ENCODE measurements at places on chromosomes 16 and 17.

- no peak overlapping the region for H3K27ac ChIP-seq
- H3K4me3 ChIP-seq: no peak overlapping the region
- H3K27me3 ChIP-seq: no peaks in the 10 kb centered on the region
- no peak for DNase-seq
- H3K4me1 ChIP-seq: no peaks in the 10 kb centered on the region
- H3K36me3 ChIP-seq: no peaks in the 10 kb centered on the region
Measured at GRCh38 chr17:3788200-3788599, 12.8 kb downstream of the ITGAE start.

DNA sequence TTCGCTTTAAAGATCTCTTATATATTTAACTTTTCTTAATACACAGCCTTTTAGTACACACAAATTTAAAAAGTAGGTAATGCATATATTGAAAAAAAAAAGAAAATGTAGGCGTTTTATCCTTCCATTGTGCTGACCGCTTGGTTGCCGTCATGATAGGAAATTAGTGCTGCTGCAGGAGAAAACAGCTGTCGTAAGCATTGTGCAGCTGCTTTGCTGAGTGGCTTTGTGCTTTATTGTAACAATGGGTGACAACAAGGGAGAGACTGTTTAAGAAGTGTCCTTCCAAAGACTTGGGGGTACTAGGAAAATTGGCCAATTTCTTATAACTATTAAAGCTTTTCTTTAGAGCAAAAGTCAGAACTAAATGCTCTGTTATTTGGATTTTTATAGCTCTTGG is 5.0 kb downstream of the HERPUD1 start:
- H3K4me3 ChIP-seq: no peak overlapping the region
- H3K36me3 ChIP-seq: no peaks in the 10 kb centered on the region
- DNase-seq: no peak
- H3K27me3 ChIP-seq: no peaks in the 10 kb centered on the region
- H3K27ac ChIP-seq: no peak overlapping the region

- peak; percentile 87 for DNase-seq
- H3K4me3 ChIP-seq: peak within 1 kb of the TSS; percentile 69
- no peak within 1 kb of the TSS for H3K27ac ChIP-seq
- peaks cover 31% of the 10 kb centered on the region for H3K4me1 ChIP-seq
- peaks cover 11% of the 10 kb centered on the region for H3K27me3 ChIP-seq
- H3K36me3 ChIP-seq: no peaks in the 10 kb centered on the region
Measured at GRCh38 chr17:76710863-76711611, at the start of gene MXRA7. MXRA7 (minus strand) TSS chr17:76710965; CDS start chr17:76710946, 19 bp downstream.

DNA sequence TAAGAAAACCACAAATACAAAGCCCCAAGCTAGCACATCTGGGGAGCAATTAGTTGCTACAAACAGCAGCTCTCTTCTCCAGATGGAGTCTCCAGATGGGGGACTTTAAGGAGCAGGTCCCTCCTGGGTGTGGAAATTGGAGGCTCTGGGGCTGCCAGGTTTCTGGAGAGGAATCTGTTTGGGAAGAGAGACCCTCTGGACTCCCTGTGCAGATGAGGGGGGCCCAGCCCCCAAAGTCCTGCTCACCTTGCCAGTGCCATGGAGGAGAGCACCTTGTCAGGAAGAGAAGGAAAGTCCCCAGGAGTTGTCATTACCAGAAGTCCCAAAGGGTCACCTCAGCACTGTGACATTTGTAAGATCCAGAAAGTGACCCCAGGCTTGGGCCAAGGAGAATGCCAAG is 14.8 kb downstream of the TEKT5 start:
- H3K4me3 ChIP-seq: no peak overlapping the region
- no peak overlapping the region for H3K27ac ChIP-seq
- DNase-seq: no peak
- no peaks in the 10 kb centered on the region for H3K36me3 ChIP-seq

DNA sequence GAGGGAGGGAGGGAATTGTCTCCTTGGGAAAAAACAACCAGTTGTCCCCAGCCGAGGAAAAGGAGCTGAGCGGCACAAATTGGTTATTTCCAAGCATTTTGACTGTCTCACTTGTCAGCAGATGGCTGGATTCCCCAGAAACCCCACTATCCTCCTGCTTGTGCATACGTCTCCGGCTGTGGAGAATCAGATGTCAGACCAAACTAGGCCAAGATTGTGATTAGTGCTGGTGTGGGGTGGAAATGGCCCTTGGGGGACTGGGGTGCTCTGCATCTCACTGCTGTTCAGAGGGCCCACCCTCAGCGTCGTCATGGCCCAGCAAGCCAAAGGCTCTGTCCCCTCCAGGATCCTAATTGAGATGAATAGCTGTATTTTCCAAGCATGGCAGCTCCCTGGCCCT is 131.7 kb upstream of the HSBP1 start:
- no peak overlapping the region for H3K4me3 ChIP-seq
- H3K27me3 ChIP-seq: no peaks in the 10 kb centered on the region
- DNase-seq: no peak
- H3K4me1 ChIP-seq: peaks cover 22% of the 10 kb centered on the region
- no peak overlapping the region for H3K27ac ChIP-seq

- no peak for DNase-seq
- no peak overlapping the region for H3K4me3 ChIP-seq
- H3K36me3 ChIP-seq: no peaks in the 10 kb centered on the region
- peaks cover 96% of the 10 kb centered on the region for H3K4me1 ChIP-seq
Measured at GRCh38 chr17:61157246-61157886, 242.3 kb upstream of the TBX2 start.

- no peak overlapping the region for H3K4me3 ChIP-seq
- H3K4me1 ChIP-seq: peaks cover 3% of the 10 kb centered on the region
- H3K27ac ChIP-seq: no peak overlapping the region
- no peaks in the 10 kb centered on the region for H3K27me3 ChIP-seq
- no peak for DNase-seq
Measured at GRCh38 chr16:12082226-12082887, 105.8 kb downstream of the SNX29 start.

GRCh38 chr16:27991876-27992275 is 71.6 kb downstream of the GSG1L start:
- no peaks in the 10 kb centered on the region for H3K27me3 ChIP-seq
- H3K4me3 ChIP-seq: no peak overlapping the region
- no peak for DNase-seq
- no peaks in the 10 kb centered on the region for H3K36me3 ChIP-seq
- H3K4me1 ChIP-seq: no peaks in the 10 kb centered on the region
- H3K27ac ChIP-seq: no peak overlapping the region

- H3K4me3 ChIP-seq: no peak overlapping the region
- no peak overlapping the region for H3K27ac ChIP-seq
- DNase-seq: no peak
Measured at GRCh38 chr16:78127130-78127529, 27.7 kb downstream of the WWOX start.

- DNase-seq: peak; percentile 68
- H3K4me1 ChIP-seq: peaks cover 18% of the 10 kb centered on the region
- no peaks in the 10 kb centered on the region for H3K36me3 ChIP-seq
Measured at GRCh38 chr16:8572919-8573724, 17.2 kb downstream of the TMEM114 start.

GRCh38 chr17:11384131-11384530 is 143.1 kb downstream of the SHISA6 start:
- DNase-seq: no peak
- H3K27me3 ChIP-seq: no peaks in the 10 kb centered on the region
- H3K27ac ChIP-seq: no peak overlapping the region

DNA sequence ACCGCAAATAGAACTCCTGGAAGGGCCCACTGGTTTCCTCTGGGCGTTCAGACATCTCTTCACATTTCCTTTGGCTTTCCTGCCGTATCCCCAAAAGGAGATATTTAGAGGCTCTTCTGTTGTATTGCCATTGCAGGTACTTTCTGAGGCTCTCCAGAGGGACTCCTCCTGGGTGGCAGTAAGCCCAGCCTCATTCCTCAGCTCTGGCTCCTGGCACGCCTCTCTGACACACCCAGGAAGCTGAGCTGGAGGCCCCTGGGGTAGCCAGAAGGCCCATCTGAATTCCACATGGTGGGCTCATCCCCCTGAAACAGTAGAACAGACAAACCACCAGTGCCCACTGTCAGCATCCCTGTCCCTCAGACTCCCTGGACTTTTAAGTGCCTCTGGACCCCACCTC is 206.7 kb downstream of the PARN start:
- H3K4me1 ChIP-seq: no peaks in the 10 kb centered on the region
- H3K27ac ChIP-seq: no peak overlapping the region
- H3K4me3 ChIP-seq: no peak overlapping the region
- H3K36me3 ChIP-seq: no peaks in the 10 kb centered on the region
- DNase-seq: no peak

- no peak overlapping the region for H3K27ac ChIP-seq
- no peaks in the 10 kb centered on the region for H3K27me3 ChIP-seq
- no peaks in the 10 kb centered on the region for H3K4me1 ChIP-seq
- peak overlapping the region; percentile 49 for H3K4me3 ChIP-seq
- H3K36me3 ChIP-seq: no peaks in the 10 kb centered on the region
Measured at GRCh38 chr17:65099941-65100315, 37.2 kb upstream of the RGS9 start.

GRCh38 chr17:5631958-5632590 is 47.8 kb upstream of the NLRP1 start:
- no peak overlapping the region for H3K4me3 ChIP-seq
- H3K4me1 ChIP-seq: no peaks in the 10 kb centered on the region
- H3K27ac ChIP-seq: no peak overlapping the region
- peak; percentile 36 for DNase-seq
- H3K27me3 ChIP-seq: no peaks in the 10 kb centered on the region
- H3K36me3 ChIP-seq: no peaks in the 10 kb centered on the region

DNA sequence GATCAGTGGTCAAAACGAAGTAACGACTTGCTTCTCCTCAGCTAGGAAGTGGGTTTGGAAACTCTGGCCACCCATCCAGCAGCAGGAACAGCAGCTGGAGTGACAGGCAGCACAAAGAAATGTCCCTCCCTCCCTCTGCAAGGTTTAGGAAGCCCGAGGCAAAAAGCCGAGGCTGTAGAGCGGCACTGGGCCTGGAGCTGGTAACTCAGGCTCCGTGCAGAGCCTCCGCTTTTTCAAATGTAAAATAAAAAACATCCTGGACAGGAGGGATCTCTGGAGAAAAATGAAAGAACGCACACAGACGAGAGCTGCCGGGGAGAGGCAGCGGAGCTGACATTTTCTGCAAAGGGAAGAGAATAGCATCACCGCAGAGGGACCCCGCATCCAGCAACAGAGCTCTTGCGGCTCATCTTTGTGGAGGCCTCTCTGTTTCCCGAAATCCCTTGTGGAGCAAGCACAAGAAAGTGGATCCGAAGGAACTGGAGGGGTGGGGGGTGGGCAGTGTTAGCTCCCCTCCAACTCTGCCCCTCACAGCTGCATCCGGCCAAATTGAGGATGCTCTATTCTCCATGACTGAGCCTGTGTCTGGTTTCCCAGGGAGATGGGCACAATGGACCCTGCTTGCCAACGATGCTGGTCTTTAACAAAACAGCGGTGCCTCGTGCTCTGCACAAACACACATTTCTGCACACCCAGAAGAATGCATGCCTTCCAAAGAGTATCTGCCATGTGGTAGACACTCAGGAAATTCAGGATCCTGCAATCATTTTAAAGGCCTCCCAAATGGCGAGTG is 335.5 kb upstream of the ZFHX3 start:
- no peak overlapping the region for H3K27ac ChIP-seq
- peak; percentile 24 for DNase-seq
- H3K27me3 ChIP-seq: no peaks in the 10 kb centered on the region
- no peaks in the 10 kb centered on the region for H3K36me3 ChIP-seq

DNA sequence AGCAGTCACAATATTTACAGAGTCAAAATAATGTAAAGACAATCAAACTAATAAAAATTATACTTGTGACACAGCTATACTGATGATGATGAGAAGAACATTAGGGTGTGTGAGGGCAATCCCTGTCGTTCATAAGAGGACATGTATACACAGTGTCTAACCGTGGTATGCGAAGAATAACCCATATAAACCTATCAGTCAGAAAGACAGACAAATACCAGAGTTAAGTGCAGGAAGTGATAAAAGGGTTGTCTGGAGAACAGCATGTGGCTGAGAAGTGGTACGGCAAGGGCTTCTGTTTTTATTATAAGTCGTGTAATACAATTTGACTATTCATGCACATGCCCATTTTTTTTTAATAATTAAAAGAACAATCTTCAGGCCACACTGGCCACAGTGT is 46.7 kb downstream of the LMF1 start:
- no peaks in the 10 kb centered on the region for H3K36me3 ChIP-seq
- H3K27me3 ChIP-seq: peaks cover under 1% of the 10 kb centered on the region
- H3K4me3 ChIP-seq: no peak overlapping the region
- no peak overlapping the region for H3K27ac ChIP-seq
- DNase-seq: no peak

DNA sequence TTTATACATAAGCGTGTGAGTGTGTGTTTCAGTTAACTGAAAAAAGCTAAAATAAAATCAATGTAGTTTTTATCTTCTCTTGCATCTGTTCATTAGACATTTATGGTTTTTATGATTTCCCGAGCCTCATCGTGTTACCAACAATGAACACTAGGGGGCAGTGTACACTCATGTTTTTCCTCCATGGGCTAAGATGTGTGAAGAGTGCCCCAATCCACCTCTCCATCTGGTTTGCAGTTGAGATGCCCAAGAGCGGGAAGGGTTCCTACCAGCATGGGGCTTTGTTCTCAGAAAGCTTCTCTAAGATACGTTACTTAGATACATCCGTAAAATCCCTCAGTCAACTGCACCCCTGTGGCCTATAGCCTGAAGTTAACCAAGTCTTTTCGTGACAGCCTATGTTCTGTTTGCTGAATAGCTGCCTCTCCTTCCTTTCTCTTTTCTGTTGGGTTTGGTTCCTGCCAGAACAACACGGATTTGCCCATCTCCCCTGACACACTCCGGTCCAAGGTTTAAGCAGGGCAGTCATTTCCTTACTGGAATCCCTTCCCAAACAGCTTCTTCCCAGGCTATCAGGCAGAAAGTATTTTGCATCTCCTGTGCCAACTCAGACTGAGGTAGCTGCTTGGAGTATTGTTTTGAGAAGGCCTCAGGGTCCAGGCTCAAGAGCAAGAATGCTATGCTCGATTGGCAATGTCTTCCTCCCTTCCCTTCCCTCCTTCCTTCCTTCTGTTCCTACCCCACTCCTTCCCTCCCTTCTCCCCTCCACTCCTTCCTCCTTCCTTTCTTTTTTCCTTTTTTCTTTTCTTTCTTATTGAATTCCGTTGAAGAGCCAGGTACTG is 12.9 kb upstream of the ELAC2 start:
- H3K27ac ChIP-seq: no peak overlapping the region
- peaks cover 11% of the 10 kb centered on the region for H3K4me1 ChIP-seq
- peak; percentile 63 for DNase-seq
- H3K27me3 ChIP-seq: no peaks in the 10 kb centered on the region
- no peak overlapping the region for H3K4me3 ChIP-seq
- no peaks in the 10 kb centered on the region for H3K36me3 ChIP-seq

- H3K27me3 ChIP-seq: no peaks in the 10 kb centered on the region
- DNase-seq: no peak
- H3K36me3 ChIP-seq: no peaks in the 10 kb centered on the region
- no peak overlapping the region for H3K4me3 ChIP-seq
Measured at GRCh38 chr17:5780476-5780875, 196.2 kb upstream of the NLRP1 start.

Measured in neural progenitor cell (in vitro differentiated cells).